Calu3 (cell line): ENCODE measurements at places on chromosomes 1 and 21. TPM values are rescaled to one million over a fixed set of nuclear protein-coding genes. Genes with fewer than 3 reads are reported as not detected.
A peak's percentile ranks its signal among the peaks of the same experiment; 100 is the strongest.

Gene TMPRSS2
- 13.1 and 15.6 TPM in 2 replicates for total RNA-seq

Gene CASZ1
- total RNA-seq = 12.6 and 16.5 TPM in 2 replicates

Gene IL24
- not detected in 2 replicates for total RNA-seq

Gene CNR2
- total RNA-seq = not detected in 2 replicates

DNA sequence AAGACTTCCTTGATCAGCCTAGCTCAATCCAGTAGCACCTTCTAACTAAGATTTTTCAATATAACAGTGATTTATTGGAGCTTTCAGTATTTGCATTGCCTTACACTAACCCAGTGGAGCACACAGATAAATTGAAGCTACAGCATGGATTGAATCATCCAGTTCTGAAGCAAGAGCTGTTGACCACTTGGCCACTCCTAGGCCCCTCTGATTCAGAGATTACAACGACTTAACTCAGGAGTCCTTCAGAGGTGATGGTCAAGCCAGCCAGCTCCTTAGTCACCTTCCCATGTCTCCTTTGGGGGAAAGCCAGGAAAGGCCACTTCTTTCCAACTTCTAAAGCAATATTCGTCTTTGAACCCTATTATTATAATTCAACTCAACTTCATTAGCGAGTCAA is 151.8 kb downstream of the TENT5C start:
- DNase-seq = no peak

- DNase-seq = no peak
These were observed 152.7 kb upstream of the CHRM3 start for GRCh38 chr1:239233626-239234025.

- DNase-seq = peak; percentile 15
These were observed 54.2 kb downstream of the WDR64 start for GRCh38 chr1:241706257-241706656.

- DNase-seq = no peak
These were observed 34.5 kb upstream of the ATP2B4 start for GRCh38 chr1:203592156-203592555.

DNA sequence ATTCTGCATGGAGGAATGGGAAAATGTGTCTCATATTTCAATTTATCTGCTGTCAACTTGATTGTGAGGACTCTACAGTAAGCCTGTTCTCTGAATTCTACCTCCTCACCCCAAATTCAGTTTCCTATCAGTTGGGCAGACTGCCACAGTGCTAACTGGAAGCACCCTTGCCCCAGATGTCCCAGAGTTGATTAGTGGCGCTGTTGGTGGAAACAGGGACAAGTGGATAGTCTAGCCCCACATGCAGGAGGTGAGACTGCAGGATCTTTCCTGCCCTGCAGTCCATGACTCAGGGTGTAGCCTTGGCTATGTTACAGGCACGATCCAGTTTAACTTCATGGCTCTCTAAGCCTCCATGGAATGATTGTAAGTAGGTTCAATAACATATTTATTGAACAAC is 22.1 kb downstream of the ADAM30 start:
- DNase-seq = no peak

DNA sequence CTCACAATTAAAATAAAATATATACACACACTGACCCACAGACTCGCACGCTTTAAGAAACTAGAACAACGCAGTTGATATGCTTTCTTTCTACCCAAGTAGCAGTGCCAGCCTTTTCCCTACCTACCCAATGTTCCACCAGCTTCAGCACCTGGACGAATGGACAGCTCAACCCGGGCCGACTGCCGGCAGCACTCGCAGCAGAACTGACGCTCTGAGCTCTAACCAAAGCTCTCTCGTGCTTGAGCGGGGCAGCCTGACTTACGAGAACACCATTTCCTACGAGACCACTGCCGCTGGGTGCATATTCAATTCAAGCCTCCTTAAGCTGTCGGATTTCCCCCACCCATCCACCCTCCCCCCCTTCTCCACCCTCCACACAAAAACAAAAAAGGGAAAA is 127.4 kb upstream of the DPYD start:
- peak; percentile 75 for DNase-seq

- no peak for DNase-seq
These were observed 57.6 kb downstream of the ZNHIT6 start for GRCh38 chr1:85650645-85651044.

GRCh38 chr1:202954057-202954745 is 3.9 kb downstream of the ADIPOR1 start:
- no peak for DNase-seq

DNA sequence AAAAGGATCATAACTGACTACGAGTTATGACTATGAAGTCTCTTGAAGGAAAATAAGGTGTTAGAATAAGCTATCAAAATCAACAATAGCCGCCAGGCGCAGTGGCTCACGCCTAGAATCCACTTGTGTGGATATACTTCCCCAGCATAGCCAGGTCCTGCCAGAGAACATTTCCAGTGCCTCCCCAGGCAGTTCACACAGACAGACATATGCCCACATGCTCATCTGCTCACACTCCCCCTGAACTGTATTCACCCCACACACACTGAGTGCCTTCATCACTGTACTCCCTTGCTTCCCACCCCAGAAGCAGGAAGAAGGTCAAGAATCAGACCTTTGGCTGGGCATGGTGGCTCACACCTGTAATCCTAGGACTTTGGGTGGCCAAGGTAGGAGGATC is 6.5 kb downstream of the RERE start:
- no peak for DNase-seq

DNA sequence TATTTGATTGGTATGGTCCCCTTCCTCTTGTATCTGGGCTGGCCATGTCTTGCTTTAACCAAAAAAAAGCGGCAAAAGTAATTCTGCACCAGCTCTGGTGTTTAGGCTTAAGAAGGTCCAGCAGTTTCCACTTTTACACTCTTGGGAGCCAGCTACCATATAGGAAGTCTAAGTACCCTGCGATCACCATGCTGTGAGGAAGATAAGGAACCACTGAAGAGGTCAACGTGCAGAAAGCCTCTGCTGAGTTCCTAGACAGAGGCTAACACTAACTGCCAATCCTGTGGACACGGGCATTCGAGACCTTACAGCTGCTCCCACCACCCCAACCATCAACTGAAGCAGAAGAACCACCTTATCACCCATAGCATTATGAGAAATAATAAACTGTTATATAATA is 331.4 kb downstream of the VAV3 start:
- no peak for DNase-seq

- no peak for DNase-seq
These were observed 2.8 kb upstream of the ABCG1 start for GRCh38 chr21:42215942-42216725.

GRCh38 chr1:162212713-162213112 is 143.2 kb downstream of the NOS1AP start:
- DNase-seq = no peak

DNA sequence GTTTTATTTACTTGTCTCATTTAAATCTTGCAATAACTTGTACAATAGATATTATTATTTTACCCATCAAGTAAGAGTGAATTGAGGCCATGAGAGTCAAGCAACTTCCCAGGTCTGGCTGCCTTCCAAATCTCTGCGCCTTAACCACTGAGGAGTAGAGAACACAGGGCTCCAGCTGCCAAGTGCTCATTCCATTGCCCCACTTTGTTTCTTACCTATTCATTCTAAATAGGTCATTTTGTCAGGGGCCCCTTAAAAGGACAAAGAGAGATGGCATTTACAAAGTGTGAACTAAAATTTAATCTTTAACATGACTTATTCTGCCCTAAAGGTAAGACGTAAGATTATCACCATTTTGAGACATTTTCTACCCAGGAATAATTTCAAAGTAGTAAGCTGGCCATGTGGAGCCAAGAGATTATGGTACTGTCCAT is 3.5 kb downstream of the PPP1R15B start:
- peak; percentile 57 for DNase-seq

- DNase-seq = peak; percentile 89
These were observed 673 bp downstream of the PIK3C2B start for GRCh38 chr1:204493984-204494280.

DNA sequence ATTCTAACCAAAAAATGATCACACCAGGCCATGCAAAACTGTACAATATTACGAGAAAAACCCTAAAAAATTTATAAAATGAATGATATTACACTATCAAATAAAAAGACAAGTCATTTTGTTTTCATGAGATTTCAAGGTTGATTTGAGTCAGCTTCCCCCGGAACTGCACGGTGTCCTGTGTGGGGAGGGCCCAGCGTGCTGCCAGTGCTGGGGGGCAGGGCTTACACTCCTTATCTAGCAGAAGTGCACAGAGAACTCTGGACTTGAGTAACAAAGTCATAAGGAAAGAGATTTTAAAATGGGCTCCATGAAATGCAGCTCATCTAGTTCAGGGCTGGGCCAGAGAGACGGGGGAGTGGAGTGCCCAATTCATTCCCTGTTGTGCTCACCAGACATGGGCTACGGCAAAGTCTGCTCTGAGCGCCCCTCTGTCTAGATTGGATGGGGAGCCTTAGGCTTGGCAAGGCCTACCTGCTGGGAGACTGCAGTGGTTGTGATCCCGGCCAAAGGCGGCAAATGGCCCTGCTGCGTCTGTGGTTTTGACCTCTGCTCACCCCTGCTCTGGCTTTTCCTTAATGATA is 50.1 kb downstream of the COQ8A start:
- no peak for DNase-seq

DNA sequence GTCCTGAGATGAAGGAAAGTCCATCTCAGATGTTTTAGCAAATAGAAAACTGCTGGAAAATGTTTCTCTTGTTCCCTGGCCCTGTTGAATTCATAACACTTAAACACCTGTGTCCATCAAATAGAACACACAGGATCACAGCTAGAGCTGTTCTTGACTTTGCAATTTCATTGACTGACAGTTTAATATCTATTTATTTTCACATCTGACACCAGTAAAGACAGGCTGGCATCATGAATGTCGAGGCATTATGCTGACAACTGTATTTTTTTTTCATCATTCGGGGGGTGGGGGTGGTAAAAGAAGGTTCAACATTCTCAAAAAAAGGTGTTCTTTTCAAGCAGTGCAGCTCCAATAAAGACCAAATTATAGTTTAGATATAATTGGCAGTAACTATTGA is 591.2 kb upstream of the PTBP2 start:
- no peak for DNase-seq

GRCh38 chr1:200967693-200968468 is 55.6 kb downstream of the KIF21B start:
- no peak for DNase-seq

- DNase-seq = no peak
These were observed 214.7 kb upstream of the PTGFR start for GRCh38 chr1:78275906-78276685.
